ENCODE measurements at places on chromosomes 2 and 18.
A peak's percentile ranks its signal among the peaks of the same experiment; 100 is the strongest.

- peak; percentile 40 for DNase-seq
Observed at GRCh38 chr2:65071499-65072180, 15.4 kb downstream of the CEP68 start.

DNA sequence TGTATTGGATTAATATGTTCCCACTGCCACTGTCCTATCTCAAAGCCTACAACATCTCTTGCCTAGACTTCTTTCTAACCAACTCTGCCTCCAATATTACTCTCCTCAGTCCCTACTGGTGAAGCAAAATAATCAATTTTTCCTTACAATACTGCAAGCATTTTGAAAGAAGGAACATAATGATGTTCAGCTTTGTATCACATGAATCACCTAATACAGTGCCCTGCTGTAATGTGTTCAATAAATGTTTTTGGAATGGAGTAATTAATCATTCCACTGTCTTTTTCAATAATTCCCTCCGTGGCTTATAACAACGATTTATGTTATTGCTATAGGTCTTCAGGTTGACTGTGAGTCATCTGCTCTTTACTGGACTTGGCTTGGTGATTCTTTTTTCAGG, 356.4 kb downstream of the TDRD15 start:
- DNase-seq: no peak

GRCh38 chr2:166361351-166362153, 14.2 kb downstream of the SCN9A start:
- DNase-seq: no peak

- DNase-seq: no peak
Observed at GRCh38 chr2:32715981-32716380, 88.1 kb downstream of the TTC27 start.

DNA sequence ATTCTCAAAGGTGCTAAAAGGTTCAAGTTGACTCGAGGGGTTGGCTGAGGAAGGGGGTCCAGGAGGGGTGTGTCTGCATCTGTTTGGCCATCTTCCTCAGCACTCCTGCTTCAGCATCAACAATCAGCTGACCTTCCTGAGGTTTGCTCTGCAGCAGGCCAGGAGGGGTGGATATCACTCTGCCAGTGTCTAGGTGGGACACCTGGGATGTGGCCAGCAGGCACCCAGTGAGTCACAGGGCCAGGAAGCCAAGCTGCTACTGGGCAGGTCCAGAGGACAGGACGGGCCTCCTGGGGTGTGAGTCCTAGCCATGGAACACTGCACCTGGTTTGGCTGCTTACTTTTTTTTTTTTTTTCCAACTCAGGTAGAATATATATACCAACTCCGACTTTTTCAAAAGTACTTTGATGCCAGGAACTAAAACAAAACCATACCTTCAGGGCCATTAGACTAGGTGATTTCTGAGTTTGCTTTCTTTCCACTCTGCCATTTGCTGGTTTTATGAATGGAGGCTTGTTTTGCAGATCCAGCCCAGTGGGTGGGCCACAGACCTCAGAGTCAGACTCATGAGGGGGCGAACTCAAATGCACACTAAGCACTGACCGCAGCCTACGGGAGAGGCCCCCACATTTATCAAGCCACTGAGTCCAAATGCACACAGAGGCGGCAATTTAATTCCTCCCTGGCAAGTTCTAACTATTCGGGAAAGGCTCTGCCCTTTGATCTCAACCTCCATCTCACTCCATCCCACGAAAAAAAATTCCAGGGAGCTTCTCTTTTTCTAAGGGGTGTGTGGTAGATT, 76.0 kb downstream of the UXS1 start:
- DNase-seq: no peak

DNA sequence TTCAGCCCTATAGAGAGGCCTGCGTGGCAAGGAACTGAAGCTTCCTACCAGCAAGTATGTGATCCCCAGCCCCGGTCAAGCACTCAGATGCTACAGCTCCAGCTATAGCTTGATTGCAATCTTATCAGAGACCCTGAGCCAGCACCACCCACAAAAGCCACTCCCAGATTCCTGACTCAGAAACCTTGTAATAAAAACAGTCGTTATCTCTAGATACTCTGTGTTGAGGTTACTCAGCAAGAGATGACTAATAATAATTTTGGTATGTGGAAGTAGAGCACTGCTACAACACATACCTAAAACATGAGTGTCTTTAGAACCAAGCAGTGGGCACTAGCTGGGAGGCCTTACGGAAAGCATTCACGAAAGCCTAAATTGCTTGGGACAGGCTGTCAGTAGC, 216.9 kb downstream of the UXS1 start:
- DNase-seq: no peak

- DNase-seq: no peak
Observed at GRCh38 chr2:43790147-43790546, 16.3 kb downstream of the DYNC2LI1 start.

GRCh38 chr2:16303273-16303577, 362.4 kb downstream of the CYRIA start:
- no peak for DNase-seq

- DNase-seq: no peak
Observed at GRCh38 chr2:45046786-45047185, 37.5 kb upstream of the SIX2 start.

DNA sequence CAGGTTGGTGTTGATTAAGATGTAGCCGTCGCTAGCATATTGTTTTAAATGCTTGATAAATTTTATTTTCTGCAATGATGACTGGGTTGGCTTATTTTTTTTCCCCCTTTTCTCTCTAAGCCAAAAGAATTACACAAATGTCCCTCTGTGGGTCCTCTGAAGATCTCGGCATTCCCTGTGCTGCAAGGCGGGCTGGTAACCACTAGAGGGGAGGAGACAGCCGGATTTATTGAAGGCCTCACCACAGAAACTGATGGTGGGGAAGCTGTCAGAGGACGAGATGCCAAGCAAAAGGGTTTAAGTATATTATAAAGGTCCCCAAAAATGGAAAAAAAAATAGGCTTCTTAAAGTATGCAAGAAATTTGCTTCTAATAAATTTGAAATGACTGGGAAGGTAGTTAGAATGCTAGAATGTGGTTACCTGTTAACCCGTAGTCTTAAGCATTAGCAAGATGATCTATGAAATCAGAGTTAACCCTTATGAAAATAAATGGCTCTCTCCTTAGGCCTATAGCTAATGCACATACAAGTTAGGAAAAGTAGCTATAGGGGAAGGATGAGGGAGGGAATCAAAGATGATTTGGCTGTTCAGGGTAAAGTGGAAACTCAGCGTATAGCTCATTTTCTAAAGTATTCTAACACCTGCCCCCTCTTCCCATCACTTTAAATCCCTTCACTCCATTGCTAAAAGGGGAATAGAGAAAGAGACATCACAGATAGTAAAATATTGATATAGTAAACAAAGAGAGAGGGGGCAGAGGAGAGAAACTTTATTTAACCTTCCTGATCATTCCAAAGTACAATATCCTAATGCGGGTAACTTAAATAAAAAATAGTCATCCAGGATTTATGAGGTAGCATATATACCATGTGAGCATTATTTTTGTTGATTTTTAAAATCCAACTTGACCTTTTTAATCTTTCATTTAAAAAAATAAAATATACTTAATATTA, 894.5 kb upstream of the POU3F3 start:
- peak; percentile 49 for DNase-seq

DNA sequence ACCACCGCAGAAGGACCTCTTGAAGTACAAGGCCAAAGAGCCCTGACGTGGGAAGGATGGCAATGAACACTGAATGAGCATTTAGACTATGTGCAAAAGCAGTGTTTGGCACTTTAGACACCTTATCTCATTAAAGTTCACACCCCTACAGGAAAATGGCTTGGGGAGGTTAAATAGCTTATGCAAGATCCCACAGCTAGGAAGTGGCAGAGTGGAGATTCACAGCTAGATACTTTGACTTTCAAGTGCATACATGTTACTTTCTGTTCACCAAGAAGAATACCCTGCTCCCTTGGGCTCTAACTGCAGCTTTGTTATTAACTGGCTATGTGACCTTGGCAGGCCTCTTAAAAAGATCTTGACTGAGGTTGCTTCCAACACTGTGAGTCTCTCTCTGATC, 58.2 kb downstream of the ICOS start:
- no peak for DNase-seq

- no peak for DNase-seq
Observed at GRCh38 chr2:233761040-233761769, 1.1 kb downstream of the UGT1A1 start.

DNA sequence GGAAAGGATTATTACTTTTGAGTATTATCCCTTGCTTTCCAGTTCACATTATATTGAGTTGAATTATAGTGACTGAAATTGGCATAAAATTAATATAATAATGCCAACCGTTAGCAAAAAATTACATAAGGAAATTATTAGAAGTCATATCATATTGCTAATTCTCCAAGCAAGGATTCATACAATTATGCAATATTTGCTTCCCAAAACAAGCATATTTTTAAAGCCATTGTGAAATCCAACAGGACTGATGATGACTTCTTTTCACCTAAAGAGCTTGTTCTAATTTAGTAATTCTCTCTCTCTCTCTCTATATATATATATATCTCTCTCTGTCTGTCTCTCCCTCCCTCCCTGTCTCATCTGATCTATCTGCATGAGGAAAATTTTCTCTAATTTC, 283.5 kb downstream of the DSEL start:
- no peak for DNase-seq

- peak; percentile 11 for DNase-seq
Observed at GRCh38 chr2:96091141-96091710, 25.1 kb downstream of the ADRA2B start.
